ENCODE measurements at places on chromosomes 7 and 10. TPM values are rescaled to one million over a fixed set of nuclear protein-coding genes. Genes with fewer than 3 reads are reported as not detected.
A peak's percentile ranks its signal among the peaks of the same experiment; 100 is the strongest.

DNA sequence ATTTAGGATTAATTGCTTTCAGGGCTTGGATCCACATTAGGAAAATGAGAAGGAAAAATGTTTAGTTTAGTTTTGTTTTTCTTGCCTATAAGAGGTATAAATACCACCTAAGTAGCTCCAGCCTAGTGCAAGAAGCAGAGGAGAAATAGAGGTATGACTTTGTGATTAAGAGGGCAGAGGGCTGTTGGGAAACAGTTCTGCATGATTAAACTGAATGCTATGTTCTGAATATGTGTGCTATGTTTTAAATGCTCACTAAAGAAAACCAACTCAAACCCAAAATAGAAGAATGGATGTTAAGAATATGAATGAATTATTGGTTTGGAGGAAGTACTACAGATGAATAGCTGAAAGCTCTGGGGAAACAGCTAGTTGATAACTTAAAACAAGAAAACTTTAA is 7.6 kb downstream of the CALCR start:
- no peak for DNase-seq

DNA sequence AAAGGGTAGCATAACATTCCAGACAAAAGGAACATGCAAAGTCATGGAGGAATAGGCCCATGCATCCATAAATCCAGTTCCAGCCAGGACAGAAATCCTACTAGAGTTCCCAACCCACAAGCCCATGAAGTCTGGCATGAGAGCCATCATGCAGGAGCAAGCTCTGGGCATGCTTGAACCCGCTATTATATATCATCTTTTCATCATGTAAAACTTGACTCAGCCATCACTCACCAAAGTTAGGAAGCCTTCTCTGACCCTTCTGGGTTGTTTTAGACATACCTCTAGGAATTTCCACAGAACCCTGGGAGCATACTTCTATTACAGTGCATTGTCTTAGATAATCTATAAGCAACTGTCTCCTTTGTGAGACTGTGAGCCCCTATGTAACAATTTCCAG is 293.0 kb upstream of the NPSR1 start:
- DNase-seq = no peak

DNA sequence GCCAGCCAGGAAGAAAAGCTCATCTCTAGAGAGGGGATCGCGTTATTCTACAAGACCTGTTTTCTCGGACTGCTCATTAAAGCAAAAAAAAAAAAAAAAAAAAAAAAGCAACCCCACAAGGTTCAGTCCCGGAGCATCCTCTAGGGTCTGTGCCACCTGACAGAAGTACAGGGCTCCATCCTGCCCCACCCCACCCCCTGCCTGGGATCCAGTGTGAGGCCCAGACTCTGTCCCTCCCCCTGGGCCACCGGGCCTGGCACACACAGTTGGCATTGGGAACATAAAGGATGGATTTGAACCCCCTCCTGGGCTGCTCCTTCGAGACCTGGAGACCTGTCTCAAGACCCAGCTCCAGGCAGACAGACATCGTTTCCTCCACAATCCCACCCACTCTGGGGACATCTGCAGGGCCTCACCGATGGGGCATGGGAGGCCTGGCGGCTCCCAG is 688 bp downstream of the ORAI2 start:
- DNase-seq = peak; percentile 44

INHBA gene
- 60.2 TPM for polyA plus RNA-seq

LRMDA gene
- polyA plus RNA-seq = 0.07 TPM

CCL24 gene
- not detected for polyA plus RNA-seq

FZD8 gene
- 4.8 TPM for polyA plus RNA-seq

DNA sequence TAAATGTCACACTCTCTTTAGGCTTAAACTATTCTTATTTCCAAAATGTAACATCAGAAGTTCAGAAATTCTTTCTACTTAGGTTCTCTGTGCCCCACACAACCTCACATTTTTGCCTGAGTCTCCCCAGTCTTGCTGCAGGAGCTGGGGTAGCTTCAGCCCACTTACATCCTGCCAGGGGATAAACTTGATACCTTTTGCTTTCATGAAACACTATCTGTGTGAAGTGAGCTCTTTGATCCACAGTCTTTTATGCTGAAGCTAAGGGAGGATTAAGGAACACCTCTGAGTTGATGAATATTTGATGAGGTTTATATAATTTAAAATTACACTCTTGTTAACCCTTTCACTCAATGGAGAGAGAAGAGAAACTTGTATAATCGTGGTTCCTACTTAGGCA is 341.0 kb downstream of the AUTS2 start:
- DNase-seq = no peak

MRC1 gene
- not detected for polyA plus RNA-seq

DNA sequence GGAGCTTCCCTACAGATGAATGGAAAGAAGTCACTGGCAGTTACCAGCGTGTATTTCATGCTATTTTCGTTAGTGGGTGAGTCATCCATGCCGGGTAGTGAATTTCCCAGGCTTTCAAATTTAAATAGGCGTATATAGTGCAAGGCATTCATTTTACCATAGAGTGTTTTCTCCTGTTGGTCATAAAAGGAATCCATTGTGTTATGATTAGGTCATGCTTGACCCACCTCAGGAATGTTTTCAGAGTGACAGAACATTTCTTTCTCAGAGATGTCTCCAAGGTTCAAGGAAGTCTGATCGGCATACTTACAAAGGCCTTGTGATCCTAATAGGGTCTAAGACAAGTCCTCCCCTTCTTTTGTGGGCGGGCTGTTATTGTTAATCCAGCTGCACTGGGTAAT is 110.7 kb downstream of the AKR1D1 start:
- peak; percentile 4 for DNase-seq

All from IMR-90 (cell line).